ENCODE measurements at places on chromosomes 5 and 9.
A peak's percentile ranks its signal among the peaks of the same experiment; 100 is the strongest.

GRCh38 chr9:121304707-121305106, 36.7 kb downstream of the GSN start:
- no peak for DNase-seq

GRCh38 chr5:157455057-157455456, 5.0 kb upstream of the NIPAL4 start:
- no peak for DNase-seq

- DNase-seq = no peak
Observed at GRCh38 chr9:79123415-79123814, 448.4 kb upstream of the TLE4 start.

GRCh38 chr5:97840643-97841042, 657.6 kb upstream of the RIOK2 start:
- no peak for DNase-seq

DNA sequence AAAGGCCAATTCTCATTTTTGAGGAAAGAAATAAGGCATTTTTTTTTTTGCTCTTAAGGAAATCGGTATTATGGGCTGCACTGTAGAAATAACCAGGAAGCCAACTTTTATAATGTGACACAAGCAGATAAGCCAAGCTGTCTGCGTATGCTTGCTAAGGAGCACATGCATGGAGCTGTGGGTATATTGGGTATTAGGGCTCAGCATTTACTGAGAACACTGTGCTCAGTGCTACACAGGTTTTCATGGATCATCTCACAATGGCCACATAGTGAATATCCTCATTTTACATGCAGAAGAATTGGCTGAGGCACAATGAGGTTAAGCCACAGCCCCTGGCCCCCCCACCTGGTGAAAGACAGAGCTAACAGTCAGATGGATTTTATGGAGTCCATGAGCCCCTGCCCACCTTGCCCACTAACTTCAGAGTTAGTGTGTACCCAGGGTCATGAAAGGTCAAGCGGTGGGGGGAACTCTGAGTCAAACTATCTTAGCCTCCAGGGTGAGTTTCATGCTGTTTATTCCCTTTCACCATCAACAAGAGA, 204.8 kb downstream of the SPATA31A6 start:
- peak; percentile 16 for DNase-seq

DNA sequence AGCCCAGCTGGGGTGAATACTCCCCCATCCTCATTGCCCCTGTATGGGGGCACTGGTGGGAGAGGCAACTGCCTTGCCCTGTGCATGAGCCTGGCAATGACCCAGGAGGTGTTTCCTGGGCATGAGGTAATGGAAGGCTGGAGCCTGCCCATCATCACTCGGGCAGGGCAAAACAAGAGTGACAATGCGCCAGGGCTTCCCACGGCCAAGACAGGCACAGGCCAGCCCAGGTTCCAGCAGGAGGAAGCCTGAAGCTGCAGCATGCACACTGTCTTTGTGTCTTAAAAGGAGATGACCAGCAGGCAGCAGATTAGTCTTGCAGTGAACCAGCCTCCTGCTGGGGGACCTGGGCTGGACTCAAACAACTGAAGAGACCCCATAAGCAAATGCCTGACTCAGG, 92.2 kb upstream of the SMIM23 start:
- DNase-seq = no peak

DNA sequence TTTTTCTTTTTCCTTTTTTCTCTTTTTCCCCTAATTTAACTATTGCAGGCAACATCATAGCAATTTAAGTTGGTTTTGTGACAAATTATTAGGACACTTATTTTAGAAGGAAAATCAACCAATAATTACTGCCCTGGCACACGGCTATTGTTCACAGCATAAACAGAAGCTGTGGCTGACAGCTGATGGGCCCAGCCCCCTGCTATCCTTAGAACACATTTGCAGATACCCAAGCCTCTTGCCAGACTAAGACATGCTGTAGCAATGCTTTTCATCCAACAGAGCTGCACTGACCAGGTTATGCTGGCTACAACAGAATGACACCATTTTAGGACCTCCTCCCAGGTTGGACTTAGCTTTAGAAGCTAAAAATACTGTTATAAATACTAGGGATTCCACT, 852.7 kb upstream of the DMAC1 start:
- DNase-seq = no peak

- DNase-seq = no peak
Observed at GRCh38 chr5:77662635-77663034, 24.1 kb upstream of the OTP start.

DNA sequence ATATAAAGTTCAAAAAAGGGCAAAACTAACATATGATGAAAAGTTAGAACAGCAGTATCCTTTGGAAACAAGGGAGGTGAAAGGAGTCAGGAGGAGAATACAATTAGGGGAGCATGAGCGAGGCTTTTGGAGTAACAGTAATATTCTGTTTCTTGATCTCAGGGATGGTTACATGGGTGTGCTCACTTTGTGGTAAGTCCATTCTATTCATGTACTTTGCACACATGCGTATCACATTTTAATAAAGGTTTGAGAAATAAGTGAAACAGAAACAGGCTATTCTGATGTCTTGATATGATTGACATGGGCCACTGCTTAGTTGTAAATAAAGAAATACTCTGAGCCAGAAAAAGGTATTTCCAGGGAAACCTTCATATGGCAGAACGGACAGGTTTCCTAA, 208.8 kb downstream of the SPOCK1 start:
- no peak for DNase-seq

DNA sequence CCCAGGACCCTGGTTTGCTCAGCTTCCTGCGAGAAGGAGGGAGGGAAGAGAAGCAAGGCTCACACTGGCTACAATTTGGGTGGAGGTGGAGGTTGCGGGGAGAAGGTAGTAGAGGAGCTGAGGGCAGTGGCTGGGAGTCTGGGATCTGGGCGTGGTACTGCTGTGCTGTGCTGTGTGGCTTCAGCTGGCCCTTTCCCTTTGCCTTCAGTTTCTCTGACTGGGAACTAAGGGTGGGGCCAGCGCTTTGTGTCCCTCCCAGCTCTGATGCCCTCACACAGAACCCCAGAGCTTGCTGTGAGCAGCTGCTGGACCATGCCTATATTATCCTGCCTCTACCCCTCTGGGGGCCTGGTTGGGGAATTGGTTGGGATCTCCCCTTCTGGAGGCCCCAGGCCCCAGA, 60.9 kb downstream of the RGS3 start:
- DNase-seq = no peak

DNA sequence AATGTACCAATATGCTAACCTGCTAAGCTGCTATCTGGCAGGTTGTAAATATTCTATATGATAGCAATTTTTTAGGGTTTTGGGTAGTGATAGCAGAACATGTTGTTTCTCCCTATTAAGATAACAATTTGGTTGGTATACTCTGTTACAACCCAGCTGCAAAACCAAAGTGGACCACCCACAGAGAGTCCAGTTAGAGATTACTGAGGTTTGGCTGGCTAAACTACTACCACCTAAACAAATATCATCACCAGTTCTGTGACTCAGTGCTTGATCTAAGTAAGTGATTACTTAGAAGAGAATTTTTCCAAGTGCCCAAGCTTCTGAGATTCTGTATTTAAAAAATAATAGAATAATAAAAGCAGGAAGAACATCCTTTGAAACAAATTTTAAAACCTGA, 72.3 kb downstream of the XRCC4 start:
- DNase-seq = no peak

DNA sequence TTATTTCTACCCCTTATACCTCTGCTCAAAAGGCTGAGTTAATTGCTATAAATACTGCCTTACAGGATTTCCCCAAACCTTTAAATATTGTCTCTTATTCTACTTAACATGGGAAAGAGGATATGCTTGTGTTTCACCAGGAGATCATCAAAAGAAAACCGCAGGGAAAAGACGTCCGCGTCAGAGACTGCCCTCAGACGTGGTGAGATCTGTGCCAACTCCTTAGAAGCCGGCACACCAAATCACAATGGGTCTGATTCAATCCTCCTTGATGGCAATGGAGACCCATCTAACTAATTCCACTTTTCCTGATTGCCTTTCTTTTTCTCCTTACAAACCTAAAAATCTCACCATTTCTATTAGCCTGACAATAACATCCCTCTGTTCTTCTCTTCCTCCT, 55.0 kb downstream of the SH3PXD2B start:
- DNase-seq = no peak

DNA sequence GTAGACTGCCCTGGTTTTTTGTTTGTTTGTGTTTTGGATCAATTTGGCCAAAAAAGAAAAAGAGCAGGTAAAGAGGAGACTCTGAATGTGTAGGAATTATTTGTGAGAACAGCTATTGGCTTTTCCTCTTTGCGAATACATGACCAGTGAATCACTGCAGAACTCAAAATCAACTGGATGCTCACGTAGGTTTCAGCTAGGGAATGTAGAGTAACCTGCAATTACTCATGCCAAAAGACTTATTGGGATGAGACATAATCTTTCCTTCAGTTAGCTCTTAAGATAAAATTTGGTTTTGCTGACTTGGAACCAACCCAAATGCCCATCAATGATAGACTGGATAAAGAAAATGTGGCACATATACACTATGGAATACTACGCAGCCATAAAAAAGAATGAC, 348.0 kb downstream of the NPR3 start:
- DNase-seq = no peak

GRCh38 chr9:36396985-36397384, 3.1 kb downstream of the RNF38 start:
- no peak for DNase-seq

DNA sequence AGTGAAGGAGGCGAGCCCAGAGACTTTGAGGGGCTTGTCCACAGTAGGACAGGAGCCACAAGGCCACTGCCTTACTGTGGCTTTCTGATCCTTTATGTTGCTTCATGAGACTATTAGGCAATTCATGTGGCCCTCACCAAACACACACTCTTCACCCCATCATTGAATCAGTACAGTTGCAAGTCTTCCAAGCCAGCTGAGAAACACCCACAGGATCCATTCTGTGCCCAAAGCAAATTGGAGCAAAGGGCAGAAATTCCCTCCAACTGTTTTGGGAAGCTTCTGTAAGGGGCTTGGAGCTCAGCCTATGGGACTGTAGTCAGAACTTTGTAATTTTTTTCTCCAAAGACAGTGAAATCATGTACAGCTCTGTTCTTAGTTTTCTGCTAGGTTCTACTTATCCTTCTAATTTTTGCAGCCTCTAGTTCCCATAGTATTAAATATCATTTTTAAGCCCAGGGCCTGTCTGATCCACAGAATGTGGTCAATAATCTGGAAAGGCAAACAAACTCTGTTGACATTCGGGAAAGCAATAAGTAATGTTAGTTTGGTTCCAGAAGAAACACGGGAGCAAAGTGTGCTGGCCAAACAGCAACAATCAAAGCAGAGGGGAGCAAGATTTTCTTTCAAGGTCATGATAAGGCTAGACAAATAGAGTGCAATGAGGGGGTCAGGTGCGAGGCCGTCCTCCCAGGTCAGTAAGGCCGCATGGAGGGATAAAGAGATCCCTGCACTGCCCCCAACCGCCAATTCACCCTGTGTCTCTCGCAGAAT, 47.0 kb downstream of the UBE2QL1 start:
- no peak for DNase-seq

- DNase-seq = no peak
Observed at GRCh38 chr5:36755342-36755741, 121.2 kb upstream of the NIPBL start.

GRCh38 chr9:107794259-107794658, 304.7 kb upstream of the KLF4 start:
- no peak for DNase-seq

DNA sequence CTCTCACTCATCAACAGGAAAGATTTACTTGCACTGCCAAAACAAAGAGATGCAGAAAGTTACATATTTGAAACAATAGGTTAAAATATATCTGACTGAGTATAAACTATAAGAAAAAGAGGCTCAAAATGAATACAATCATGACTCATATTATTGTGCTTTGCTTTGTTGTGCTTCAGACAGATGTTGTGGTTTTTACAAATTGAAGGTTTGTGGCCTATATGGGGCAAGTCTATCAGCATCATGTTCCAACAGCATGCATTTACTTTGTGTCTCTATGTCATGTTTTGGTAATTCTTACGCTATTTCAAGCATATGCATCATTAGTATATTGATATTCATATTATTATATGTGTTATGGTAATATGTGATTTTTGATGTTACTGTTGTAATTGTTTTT, 330.0 kb downstream of the PRR16 start:
- no peak for DNase-seq

DNA sequence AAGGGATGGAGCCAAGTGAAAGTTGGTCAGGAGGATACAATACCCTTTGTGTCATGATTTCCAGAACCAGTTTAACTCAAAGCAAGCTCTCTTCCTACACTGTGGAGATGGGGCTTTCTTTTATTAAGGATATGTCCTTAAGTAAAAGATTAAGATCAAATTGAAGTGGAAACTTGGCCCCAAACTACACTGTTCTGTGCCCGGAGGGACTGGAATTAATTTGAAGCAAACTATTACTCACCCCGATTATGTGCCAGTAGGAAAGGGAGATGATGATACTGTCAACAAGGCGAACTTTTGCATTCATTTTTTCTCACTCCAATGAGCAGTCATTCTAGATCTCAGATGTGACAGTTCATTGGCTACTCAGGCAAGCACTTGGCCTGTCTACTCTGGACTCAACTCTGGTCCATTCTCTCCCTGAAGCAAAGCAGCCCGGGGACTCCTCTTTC, 186.7 kb downstream of the NTRK2 start:
- DNase-seq = no peak

DNA sequence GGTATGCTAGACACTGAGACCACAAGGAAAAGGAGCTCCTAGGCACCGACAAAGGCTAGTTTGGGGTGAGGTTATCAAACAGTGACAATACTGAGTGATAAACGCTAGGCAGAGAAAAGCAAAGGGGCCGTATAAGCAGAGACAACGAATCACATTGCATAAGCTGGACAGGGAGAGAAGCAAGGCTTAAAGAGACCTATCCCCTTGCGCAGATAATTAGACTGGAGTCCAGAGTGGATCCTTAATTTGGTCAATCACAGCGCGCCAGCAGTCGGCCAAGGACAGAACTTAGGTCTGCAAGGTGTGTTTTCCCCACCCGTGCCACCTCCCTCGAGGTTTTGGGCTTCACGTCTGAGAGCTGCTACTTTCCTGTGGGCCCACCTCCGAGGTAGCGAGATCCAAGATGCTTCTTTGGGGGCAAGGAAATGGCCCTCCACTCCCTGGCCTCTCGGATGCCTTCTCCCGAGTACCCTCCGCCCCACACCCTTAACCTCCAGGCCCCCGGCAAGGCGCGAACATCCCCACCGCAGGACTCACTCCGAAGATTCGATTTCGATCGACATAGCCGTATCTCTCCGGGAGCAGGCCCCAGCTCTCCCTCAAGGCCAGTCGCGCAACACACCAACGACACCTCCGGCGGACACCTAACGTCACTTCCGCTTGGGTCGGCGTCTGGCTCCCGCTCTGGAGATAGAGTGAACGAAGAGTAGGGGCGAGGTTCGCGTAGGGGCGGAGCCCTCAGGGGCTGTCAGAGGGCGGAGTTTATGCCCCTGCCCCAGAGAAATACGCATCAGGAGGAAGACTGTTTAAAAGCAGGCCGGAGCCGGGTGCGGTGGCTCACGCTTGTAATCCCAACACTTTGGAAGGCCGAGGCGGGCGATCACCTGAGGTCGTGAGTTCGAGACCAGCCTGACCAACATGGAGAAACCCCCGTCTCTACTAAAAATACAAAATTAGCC, at the start of gene SMU1:
SMU1 (minus strand) TSS at position 629 of the 959 bp plus-strand sequence; CDS start at position 563, 66 bp downstream.
- peak; percentile 99 for DNase-seq

GRCh38 chr9:85377731-85378289, 363.9 kb downstream of the AGTPBP1 start:
- peak; percentile 44 for DNase-seq

- no peak for DNase-seq
Observed at GRCh38 chr5:158811921-158812320, 287.8 kb downstream of the EBF1 start.

All from urothelium cell line (cell line).